NCI-H2081 treated with DMSO at 0.1 percent for 48 hours (cell line): ENCODE measurements at places on chromosomes 12 and 14.

DNA sequence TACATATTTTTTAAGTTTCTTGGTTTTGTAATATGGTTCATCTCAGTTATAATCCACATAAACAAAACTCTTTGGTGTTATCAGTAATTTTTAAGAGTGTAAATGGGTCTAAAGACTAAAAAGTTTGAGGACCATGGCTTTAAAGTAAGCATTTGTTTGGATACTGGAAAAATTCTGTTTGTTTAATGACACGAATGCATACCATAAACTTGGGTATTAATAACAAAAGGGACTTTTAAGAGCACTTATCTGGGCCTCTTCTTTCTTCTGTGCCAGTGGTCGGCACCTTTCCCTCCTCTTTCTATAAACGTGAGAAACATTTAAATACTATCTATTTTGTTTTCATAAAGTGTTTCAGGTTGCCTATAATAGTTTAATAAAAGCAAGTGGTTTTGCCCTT, 47.4 kb downstream of the SAMD4A start:
- no peak for DNase-seq

DNA sequence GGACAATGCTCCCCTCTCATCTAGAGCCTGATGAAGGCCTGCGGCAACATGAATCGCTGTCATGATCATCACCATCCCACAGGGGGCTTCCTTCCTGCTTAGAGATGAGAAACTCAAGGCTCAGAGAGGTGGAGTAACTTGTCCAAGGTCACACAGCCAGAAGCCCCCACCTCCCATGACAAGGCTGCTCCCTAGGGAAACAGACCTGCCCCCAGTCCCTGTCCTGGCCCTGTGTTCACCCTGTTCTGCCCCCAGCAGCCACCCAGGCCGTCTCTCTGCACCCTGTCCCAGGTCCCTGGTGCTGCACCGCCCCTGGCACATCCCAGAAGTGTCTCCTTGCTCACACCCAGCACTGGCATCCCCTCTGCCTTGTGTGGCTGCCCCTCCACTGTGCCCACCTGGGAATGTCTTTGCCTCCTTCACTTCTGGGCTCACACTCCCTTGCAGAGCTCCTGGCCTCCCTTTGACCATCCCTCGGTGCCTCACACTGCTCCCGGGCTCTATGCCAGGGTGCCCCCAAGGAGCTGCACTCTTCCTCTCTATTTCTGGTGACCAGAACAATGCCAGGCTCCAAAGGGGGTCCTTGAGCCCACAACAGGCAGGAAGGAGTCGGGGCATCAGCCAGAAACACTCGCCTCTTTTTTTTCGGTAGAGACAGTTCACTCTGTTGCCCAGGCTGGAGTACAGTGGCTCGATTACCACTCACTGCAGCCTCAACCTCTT, 70.5 kb downstream of the BCL11B start:
- no peak for DNase-seq

- DNase-seq, result no peak
Measured at GRCh38 chr12:52673217-52673616, 7.0 kb downstream of the KRT1 start.

DNA sequence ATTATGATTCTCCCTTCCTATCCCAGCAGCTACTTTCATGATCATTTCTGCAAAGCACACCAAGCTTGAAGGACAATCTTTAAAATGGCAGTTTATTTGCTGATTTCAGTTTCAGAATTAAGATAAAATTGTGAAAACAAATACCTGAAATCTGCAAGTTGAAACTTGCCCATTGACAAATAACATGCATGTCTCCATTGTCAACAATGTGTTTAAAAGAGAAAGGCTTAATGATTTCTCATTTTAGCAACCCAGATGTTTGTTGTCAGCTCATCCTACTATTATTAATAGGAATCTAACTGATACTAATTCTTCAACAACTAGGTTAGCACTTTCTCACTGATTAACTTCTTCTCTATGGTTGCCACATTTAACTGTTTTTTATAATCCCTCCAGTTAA, 474.6 kb downstream of the PRKD1 start:
- DNase-seq, result no peak

- no peak for DNase-seq
Measured at GRCh38 chr12:15777355-15778012, 11.7 kb downstream of the EPS8 start.

DNA sequence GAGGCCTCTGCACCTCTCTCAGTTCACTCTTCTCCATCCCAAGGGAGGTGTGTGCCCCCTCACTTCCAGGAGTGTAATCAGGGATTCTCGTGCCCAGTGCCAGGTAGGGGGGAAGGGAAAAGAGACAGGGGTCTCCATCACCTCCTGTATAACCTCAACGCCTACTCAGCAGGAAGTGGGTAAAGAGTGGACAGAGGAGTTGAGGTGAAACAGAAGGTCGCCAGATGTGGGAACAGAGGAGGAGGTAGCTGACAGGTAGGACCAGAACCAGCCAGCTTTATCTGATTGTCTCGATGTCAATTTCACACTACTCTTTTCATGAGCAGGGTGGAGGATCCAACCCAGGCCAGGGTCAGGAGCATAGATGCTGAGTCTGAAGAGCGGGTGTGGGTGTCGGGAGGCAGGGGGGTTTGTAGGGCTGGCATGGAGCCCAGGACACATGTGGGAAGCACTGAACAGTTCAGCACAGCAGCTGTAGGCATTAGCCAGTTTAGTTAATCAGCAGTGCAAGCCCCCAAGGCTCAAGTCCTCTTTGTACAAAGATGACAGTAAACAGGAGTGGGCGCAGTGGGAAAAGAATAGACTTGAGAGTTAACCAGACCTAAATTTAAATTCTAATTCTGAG, 213.5 kb downstream of the PELI2 start:
- DNase-seq, result no peak

GRCh38 chr14:102868956-102869547, 53.4 kb upstream of the AMN start:
- DNase-seq, result no peak

GRCh38 chr14:91516663-91517388, 6.7 kb upstream of the PPP4R3A start:
- no peak for DNase-seq

GRCh38 chr12:29398495-29398894, 17.5 kb upstream of the ERGIC2 start:
- DNase-seq, result no peak
